COR-L47 (cell line): ENCODE measurements at places on chromosomes 12 and 14.
A peak's percentile ranks its signal among the peaks of the same experiment; 100 is the strongest.

- DNase-seq = no peak
Measured at GRCh38 chr12:122527478-122527944, 462 bp downstream of the KNTC1 start.

- no peak for DNase-seq
Measured at GRCh38 chr12:108483213-108484059, 31.6 kb upstream of the FICD start.

DNA sequence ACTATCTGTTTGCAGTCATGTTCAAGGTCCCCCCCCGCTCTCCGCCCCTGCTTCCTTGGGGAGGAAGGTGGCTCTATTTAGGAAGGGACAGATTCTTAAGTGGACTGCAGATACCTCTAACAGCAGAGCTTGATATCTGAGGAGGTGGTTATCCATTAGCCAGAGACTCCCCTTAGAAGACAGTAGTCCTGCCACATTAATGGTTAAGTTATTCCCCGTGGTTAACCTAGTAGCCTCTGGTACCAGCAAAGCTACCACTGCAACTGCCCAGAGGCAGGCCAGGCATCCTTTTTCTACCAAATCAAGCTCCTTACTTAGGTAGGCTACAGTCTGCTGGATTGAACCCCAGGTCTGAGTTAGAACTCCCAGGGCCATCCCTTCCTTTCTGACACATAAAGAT is 162.1 kb upstream of the AVPR1A start:
- DNase-seq = no peak

GRCh38 chr14:105471297-105471821 is 3.3 kb upstream of the CRIP2 start:
- no peak for DNase-seq

GRCh38 chr14:93234798-93235197 is 27.7 kb downstream of the UBR7 start:
- DNase-seq = peak; percentile 1

DNA sequence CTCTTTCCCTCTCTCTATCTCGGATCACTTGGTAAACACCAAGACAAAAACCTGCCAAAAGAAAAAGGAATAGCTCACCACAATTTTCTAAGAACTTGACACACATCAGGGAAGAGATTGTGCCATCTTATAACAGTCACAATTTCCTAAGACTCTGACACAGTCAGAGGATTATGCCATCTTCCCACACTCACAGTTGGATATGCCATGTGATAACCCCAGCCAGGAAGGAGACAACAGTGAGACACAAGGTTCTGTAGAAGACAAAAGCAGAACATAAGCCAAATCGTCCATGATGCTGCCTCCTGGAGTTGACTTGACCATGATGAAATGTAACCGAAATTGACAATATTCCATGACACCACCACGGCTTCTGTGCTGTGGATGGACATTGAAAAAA is 2.8 kb upstream of the CLEC9A start:
- DNase-seq = no peak

GRCh38 chr12:85948340-85948739 is 74.2 kb downstream of the NTS start:
- no peak for DNase-seq

- DNase-seq = no peak
Measured at GRCh38 chr14:35296545-35296944, 4.4 kb downstream of the PSMA6 start.

- no peak for DNase-seq
Measured at GRCh38 chr12:131732-132495, 65.3 kb downstream of the IQSEC3 start.

DNA sequence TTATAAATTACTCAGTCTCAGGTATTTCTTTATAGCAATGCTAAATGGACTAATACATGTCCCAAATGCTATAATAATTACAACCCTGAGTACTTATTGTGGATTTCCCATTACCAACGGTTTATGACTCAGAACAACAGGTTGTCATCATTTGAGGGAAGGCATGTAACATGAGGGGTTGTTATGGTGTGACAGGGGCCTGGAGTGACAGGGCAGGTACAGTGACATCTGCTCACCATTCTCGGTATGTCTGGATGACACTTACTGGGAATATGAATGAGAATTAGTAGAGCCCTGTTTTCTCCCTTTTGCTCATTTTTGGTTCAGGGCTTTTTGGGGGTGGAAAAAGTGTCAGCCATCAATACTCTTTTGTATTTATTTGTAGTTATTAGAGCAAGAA is 36.2 kb upstream of the FERMT2 start:
- DNase-seq = no peak

DNA sequence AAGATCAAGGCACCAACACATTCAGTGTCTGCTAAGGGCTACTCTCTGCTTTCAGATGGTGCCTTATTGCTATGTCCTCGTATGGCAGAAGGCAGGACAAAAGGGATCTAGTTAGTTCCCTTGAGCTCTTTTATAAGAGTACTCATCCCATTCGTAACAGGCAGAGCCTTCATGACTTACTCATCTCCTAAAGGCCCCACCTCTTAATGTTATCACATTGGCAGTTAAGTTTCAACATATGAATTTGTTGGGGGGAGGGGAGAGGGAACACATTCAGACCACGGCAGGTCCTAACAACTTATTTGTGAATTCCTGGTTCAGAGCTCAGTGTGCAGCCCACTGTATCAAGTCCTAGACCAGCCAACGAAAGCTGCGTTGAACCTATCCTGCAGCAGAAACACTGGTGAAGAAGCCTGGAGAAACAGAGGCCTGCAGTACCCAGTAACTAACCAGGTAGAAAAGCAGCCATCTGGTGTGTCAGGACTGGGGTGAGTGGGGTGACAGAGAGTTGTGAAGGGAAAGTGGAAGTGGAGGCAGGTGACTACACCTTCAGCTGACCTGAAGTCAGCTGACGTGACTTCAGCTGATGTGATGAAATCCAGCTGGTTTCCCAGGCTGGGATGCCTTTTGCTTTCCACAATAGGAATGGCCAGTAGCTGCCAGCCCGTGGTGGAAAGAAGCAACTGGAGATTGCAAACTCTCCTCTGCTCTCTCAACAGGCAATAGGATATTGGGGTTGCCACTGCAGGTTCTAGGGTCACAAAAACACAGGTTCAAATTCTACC is 101.6 kb upstream of the PLXNC1 start:
- no peak for DNase-seq
